NCI-H460 (cell line): ENCODE measurements at places on chromosomes 5 and 9.

DNA sequence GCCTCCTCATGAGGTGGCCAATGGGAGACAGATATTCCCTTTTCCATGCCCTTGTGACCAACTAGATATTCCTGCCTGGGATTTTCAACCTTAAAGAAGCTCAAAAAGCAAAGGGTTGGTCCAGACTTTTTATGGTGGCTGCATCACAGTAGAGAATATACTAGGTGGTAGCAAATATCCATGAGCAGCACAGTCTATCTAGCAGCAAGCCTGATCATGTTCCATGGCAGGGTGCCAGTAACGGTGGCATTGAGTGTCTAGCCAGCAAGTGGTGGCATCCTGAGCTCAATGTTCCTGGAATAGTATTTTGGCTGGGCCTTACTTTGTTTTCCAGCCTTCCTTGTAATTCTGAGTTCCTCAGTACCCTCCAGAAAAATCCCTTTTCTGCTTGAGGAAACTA, 25.8 kb downstream of the CDC25C start:
- no peak for DNase-seq

DNA sequence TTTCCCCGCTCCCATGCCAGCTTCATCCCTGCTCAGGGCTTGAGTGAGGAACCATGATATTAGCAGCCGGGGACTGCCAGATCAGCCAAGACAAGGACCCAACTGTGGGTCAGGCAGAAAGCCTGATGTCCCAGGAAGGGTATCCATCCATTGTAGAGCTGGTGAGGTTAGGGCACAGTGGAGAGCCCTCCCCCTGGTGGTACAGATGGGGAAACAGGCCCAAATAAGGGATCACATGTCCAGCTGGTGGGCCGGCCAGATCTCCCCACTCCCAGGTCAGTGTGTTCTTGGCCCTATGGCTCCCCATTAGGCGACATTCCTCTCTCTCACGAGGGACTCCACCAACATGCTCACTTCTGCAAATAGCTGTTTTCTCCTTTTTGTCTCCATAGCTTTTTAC, 9.0 kb downstream of the CDX1 start:
- peak; percentile 48 for DNase-seq

DNA sequence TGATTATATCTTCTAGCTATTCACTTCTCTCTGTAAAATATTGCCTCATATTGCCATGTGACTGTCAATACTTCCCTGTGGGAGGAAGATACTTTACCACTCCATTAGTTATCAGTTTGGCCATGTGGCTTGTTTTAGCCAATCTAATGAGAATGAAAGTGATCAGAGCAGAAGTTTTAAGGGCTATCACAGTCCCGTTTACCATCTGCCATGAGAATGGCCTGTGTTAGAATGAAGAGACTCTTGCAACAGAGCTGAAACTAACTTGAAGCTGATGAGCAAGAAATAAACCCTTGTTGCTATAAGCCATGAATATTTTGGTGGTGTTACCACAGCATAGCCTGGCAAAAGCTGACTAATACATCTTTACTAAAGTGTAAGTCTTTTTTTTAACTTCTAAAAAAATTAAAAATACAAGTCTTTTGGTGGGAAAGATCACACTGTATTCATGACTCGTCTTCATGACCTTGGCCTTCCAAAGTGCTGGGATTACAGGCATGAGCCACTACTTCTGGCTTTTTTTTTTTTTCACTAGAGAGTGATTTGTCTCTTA, 68.0 kb upstream of the CTNNA1 start:
- DNase-seq = no peak

GRCh38 chr9:16901590-16901989, 31.1 kb upstream of the BNC2 start:
- no peak for DNase-seq
